Activated CD8-positive, alpha-beta memory T cell treated with anti-CD3 and anti-CD28 coated beads, Interleukin-2, amount 10 ng/mL, durations not matched to agents 7 days and 5 days (primary cell): ENCODE measurements at places on chromosomes 3 and 15.

- DNase-seq: no peak
These were observed 411.5 kb upstream of the PROK2 start for GRCh38 chr3:72196377-72196929.

DNA sequence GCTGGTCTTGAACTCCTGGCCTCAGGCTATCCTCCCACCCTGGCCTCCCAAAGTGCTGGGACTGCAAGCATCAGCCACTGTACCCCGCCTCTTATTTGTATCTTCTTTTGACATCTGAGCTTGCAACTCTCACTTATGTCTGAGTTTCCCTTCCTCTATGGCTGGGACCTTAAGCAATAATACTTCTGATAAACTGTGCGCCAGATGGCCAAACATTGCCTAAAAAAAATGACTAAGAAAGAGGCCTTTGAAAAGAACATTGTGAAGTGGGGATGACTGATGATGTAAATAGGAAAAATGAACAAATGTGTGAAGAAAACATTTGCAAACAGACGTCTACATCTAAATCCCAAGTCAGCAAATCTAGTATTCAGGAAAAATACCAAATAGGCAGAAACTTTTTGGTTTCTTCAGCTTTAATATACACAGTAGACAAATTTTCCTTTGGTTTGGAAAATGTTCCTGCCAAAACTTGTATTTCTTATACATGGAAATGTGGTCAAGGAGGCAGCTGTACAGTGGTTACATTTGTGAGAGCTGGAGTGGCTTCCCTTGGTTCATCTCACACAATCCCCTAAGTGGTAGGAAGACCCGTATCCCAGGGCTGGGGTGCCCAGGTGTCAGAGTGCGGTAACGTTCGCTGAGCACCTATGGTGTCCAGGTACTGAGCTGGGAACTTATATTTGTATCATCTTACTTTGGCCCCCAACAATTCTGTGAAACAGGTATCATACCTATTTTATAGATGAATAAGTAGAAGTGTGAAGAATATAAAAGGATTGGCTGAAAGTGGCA, 11.6 kb upstream of the TFRC start:
- no peak for DNase-seq

GRCh38 chr3:172104471-172105072, 65.2 kb downstream of the FNDC3B start:
- DNase-seq: no peak

GRCh38 chr3:184029443-184029842, 2.1 kb upstream of the HTR3D start:
- DNase-seq: no peak

GRCh38 chr15:52261498-52262242, 33.9 kb downstream of the MYO5C start:
- DNase-seq: peak; percentile 91

DNA sequence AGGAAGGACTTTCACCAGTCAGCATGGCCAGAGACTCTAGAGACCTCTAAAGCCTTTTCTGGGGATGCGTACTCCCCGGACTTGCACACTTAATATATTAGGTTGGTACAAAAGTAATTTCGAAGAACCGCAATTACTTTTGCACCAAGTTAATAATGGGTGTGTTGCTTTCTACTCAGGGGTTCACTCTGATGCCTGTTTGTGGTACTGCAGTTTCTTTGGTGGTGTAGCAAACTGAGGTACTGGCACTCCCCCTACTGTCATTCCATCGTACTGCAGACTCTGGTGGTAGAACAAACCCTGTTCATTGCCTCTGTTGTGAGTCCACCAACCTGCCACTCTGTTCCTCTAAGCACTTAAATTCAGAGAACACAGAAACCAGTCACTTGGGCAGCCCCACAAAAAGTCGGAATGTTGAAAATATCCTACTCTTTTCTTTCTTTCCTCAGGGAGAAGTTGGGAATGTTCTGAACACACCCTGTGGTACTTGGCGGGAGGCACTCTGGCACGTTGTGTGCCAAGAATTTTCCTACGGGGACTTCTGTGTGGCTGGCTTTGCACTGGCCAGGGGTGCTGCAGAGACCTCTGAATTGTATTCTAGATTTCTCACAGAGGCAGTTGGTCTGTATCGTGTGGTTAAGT, 46.3 kb downstream of the GABRG3 start:
- peak; percentile 61 for DNase-seq

DNA sequence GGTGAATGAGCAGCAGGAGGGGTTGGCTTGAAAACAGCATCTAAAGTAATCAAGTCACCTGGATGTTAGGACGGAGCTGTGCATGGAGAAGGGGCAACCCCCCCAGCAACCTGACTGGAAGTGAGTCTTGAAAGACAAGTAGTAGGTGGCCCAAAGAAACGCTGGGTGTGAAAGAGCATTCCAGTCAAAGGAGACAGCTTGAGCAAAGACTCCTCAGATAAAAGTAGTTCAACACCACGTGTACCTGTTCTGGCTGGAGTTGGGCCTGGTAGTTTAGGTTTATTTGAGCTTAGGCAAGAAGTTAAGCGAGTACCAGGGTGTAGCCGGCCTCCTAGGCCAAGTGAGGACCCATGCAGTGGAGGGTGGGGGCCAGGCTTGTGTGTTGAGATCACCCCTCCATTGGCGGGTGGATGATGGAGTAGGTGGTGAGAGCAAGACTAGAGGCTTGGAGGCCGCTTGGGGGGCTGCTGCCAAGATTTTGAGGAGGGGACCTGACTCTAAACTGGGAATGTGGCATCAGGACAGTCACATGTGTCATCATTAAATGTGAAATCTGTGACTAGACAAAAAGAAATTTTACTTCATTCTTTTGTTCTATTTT, 61.3 kb downstream of the ABHD2 start:
- no peak for DNase-seq

DNA sequence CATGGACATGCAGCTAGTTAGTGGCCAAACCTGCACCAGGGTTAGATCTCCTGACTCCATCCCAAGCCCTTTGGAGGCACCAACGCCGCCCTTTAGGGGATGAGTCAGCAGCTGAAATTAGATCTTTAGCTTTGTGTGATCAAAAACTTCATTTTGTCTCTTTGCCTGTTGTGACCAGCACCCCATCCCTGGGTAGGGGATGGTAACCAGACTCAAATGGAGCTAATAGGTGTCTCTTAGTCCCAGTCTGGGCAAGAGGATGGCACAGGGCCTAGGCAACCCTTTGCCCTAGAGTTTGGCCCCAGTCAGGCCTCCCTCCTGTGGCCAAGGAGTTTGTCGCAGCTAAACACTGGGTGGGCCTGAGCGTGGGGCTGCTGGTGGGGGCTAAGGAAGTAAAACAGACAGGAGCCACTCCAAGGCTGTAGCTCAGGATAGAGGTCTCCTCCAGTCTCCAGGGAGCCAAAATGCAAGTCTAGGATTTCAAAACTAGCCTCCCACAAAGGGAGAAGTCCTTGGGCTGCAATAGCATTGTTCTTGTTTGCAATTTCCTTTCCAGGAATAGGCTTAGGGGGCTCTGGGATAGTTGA, 105.1 kb downstream of the CPN2 start:
- no peak for DNase-seq

- DNase-seq: no peak
These were observed 17.8 kb downstream of the FAH start for GRCh38 chr15:80170596-80170995.

DNA sequence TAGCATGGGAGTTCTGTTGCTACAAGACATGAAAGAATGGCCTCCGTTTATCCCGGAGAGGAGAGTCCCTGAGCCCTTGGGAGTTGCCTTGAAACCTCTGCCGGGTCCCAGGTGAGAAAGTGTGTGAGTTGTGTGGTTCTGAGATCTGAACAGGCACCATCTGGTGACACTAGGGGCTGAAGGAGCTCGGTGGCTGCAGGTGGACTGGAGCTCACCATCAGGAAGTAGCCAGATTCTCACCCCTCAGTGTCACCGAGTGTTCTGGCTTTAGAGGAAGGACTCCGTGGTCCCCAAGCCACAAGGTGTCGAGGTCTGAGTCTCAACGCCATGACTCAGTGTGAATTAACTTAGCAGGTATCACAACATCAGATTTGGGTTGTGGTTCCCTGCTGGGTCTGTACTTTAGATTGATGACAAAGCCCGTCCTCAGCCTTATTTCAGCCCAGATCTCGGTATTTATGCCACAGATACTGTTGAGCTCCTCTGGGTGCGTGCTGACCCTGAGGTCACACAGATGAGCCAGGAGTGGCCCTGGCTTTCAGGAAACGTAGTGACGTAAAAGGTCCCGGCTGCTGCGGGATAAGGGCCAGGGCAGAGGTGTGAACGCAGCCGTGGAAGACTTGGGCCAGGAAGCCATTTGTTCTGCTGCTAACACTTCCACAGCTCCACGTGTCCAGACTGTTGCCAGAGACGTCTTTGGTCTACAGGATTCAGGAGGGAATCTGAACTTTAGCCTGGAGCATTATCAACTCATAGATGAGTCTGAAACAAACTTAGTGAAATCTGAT, 54.4 kb downstream of the PGPEP1L start:
- DNase-seq: peak; percentile 70

DNA sequence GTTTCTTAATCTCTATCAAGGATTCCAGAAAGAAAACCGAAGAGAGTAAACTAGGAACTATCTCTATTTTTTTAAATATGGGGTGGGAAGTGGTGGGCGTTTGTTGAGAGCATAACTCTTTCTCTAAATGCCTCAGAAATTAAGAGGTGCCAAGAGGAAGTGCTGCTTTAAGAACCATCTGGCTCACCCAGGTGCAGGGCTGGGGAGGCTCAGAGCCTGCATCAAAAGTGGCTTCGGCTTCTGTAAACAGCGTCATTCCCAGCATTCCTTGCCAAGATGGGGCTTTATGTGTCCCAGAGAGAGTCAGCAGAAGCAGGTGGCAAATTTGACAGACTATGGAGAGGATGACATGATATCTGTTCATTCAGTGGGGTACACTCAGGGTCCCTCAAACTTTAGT, 123.3 kb upstream of the BFSP2 start:
- DNase-seq: no peak

GRCh38 chr3:187782006-187782405, 36.7 kb upstream of the BCL6 start:
- no peak for DNase-seq

DNA sequence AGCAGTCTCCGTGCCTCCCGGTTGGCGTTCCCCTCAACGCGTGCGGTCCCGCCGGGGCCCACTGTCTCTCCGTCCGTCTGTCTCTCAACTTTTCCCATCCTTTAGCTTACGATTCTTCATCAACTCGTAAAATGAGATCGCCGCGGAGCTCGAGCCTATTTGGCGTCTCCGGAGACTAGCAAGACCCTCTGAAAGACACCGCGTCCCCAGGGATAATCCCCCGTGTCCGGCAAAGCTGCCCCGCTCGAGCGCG, 3.4 kb downstream of the GATA2 start:
- DNase-seq: no peak

- peak; percentile 47 for DNase-seq
These were observed at the start of gene ABHD17C for GRCh38 chr15:80695099-80695910. TSS of gene ABHD17C (plus strand) at chr15:80695310. CDS start at chr15:80695430, 120 bp downstream.

DNA sequence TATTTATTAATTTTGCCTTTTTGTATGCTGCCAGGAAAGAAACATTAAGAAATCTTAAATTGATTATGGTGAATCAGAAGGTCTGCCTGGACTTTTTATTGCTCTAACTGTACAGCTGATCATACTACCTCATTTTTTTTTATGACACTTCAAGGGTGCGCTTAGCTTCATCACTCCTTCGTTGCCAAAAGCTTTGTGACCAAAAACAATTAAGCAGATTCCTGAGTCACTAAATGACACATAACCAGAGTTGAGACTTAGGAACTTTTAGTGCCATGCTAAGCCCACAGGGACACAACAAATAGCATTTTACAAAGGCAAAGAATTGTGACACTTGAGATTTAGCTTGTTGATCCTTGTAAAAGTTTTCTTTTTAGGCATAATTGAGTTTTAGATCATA, 4.9 kb downstream of the ADIPOQ start:
- no peak for DNase-seq

DNA sequence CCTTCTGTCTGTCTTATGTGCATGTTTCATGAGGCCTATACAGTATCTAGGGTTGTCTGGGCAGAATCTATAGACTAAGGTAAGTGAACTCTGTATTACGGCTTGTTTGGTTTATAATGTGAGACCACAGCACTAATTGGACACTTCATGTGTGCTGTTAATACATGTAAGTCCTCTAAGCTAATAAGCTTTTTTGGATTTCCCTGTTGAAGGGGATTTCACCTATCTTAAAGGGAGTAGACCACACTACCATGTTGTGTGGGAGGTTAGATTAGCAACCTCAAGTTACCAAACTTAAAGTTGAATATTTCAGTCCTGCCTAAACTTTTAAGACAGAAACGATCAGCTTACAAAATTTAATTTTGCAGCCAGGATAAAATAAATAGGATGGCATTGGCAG, 189.8 kb upstream of the GOLIM4 start:
- DNase-seq: no peak

DNA sequence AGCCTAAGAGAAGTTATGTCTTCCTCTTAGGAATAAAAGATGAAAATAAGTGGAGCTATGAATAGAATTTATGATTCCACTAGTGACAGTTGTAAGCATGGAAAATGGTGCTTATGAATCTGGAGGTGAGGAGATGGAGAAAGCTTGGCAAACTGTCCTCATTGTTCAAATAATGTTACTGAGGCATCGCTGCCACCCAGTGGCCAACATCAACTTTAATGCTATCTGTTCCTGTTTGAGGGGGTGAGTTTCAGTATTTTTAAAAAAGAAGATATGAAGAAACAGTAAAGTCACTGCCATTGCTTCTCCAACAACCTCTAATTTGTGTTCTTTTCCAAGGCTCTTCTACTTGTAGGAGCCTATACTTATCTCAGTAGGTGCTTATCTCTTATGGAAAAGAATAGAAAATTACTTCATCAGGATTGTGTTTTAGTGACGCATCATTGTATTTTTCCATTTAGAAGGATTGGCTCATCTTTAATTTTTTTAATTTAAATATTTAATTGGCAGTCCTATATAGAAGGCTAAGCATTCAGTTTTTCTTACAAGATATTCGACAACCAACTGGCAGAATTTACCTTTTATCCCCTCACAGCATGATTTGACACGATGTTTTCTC, 260.4 kb upstream of the P2RY1 start:
- peak; percentile 53 for DNase-seq

DNA sequence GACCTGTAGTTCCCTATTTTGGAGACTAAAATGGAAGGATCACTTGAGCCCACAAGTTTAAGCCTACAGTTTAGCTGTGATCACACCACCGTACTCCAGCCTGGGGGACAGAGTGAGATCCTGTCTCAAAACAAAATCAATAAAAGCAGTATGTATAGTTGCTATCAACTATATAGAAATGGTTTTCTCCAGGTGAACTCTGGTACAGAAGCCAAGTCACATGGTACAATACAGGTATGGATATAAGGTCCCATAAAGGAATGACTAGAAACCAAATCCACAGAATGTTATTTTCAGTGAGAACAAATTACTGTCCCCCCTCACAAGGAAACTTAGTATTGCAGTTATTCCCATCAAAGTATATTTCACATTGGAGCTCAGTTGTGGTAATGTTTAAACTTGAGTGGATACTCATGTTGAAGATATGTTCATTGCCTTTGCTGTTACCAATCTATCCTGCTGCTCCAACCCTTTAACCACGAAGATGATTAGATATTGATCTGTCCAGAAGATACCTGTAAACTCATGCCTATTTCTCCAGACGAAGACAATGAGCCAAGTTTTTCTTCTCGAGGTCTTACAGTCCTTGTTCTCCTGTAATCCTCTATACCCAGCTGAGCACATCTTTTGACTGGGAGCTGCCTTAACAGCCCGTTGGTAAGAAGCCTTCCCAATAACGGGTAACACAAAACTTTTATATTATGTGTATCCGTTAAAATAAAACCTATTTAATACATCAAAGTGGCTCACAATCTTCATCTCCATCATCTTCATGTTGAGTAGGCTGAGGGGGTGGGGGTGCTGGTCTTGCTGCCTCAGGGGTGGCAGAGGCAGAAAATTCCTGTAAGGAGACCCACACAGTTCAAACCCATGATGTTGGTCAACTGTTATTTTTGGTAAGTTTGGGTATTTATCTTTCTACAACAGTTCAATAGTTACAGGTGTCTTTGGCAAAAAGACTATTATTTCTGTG, 24.6 kb downstream of the TRA2B start:
- DNase-seq: no peak

GRCh38 chr3:143283432-143284128, 164.0 kb downstream of the CHST2 start:
- no peak for DNase-seq
